NCI-H526 (cell line): ENCODE measurements at places on chromosomes 4 and X.

GRCh38 chr4:158347556-158347955 is 137.3 kb downstream of the TMEM144 start:
- no peak for DNase-seq

- DNase-seq, result no peak
These were observed 59.2 kb upstream of the NKX1-1 start for GRCh38 chr4:1465173-1466033.

- DNase-seq, result no peak
These were observed 83.1 kb upstream of the TEX13D start for GRCh38 chrX:124249345-124249744.

DNA sequence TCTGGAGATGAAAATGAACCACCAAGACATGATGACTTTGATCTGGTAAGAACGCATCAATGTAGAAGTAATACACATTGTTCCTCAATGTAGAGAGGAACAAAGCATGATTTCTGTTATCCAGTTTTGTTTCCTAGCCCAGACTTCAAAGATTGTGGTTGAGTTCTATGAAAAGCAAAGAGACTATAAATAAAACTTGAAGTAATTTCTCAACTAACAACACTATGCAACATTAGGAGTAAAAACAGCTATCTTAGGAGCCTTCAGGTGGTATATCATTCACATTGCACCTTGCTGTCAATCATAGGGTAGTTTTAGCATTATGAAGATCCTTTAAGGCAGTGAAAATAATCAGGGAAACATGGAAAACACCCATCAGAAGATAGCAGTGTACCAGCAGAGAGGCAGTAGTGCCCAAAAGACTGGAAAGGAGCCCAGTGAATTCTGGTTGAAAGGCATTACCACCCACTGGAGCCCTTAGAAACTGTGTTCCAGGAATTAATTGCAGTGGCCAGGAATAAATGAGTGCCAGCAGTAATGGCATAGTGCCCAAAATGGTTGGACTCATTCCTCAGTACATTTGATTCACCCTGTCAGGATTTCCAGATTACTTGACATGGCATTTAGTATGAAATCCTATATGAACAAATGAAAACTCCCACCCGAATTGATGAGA is 300.7 kb upstream of the CXXC4 start:
- DNase-seq, result no peak

GRCh38 chrX:153539171-153539978 is 21.9 kb downstream of the ATP2B3 start:
- no peak for DNase-seq

- peak; percentile 70 for DNase-seq
These were observed 3.0 kb downstream of the SLIT2 start for GRCh38 chr4:20254511-20255250.

DNA sequence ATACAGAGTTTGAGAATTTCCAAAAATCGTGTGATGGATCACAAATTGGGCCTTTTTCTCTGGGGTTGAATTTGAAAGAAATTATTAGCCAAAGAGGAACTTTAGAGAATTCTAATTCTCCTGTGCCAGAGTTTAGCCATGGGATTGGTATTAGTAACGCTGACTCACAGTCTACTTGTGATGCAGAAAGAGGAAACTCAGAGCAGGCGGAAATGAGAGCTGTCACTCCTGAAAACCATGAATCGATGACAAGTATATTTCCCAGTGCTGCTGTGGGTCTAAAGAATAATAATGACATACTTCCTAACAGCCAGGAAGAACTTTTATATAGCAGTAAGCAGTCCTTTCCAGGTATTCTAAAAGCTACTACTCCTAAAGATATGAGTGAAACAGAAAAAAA is 64.9 kb downstream of the N4BP2 start:
- no peak for DNase-seq

DNA sequence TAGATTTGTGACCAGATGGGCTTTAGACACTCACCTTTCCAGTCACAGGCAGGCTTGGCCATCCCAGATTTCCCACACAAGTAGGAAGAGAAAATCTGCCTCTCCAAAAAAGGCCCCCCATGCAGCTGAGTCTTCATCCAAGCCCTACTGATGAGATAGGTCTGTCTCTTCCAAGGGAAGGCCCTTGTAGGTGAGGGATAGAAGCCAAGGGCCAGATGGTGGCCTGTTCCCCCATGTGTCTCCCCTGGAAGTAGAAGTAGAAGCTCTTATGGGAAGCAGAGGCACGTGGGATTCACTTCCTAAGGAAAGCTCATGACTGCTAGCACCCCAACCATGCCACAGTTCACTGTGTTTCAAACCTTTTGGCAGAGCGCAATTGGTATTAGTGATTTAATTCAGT is 81.5 kb downstream of the REPS2 start:
- no peak for DNase-seq

DNA sequence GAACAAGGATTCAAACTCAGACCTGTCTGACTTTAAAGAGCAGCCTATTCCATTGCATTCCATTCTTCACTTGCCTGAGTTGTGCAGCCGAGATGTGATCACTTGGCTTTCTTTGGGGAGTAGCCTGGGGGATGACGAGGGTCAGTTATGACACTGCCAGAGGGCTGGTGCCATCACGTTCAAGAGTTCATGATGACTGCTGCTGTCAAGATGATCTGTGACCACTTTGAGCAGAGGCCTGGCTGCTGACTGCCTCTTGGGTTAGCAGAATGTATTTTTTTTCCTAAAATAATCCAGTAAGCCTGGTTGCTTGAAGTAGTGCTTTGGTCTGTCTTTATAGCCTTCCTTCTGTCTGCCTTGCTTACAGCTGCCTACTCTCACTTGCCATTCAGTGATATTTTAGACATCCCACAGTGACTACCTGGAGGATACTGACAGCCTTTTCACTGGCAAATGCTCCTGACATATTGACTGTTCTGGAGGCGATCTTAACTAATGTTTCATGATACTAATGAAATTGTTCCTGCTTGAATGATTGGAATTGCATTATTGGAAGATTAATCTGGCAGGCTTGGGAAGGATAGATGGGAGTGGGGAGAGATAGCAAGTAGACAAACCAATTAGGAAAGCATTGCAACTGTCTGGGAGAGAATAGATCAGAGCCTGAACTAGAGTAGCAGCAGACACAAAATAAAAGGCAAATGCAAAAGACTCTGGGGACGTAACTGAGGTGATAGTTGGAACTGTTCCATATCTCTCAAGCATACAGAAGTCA is 221.6 kb upstream of the LCORL start:
- no peak for DNase-seq

DNA sequence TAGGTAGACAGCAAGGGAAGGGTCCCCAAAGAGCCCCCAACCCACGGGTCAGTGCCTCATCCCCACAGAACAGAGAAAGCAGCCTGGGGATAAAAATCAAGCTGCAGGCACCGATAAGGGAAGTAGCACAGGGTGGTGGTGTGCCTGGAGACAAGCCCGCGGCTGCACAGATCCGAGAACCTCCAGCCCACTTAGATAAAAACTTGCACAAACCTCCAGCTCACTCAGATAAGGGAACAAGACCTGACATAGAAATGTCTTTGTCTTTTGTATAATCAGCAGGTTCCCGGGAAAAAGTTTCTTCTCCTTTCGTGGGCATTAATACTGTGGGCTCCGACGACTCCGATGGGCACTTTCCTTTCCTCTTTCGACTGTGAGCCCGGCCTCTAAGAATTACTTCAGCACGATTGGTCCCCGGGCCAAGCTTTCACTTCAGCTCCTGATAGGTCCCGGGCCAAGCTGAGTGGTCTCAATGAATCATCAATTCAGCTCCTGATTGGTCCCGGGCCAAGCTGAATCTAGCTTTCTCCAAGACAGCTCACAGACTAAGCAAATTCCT is 32.4 kb downstream of the PRDX4 start:
- DNase-seq, result no peak

GRCh38 chr4:15238720-15239119 is 189.1 kb upstream of the C1QTNF7 start:
- peak; percentile 21 for DNase-seq

GRCh38 chr4:164892018-164892417 is 15.0 kb downstream of the APELA start:
- no peak for DNase-seq

GRCh38 chr4:26839016-26839415 is 21.6 kb upstream of the STIM2 start:
- no peak for DNase-seq

DNA sequence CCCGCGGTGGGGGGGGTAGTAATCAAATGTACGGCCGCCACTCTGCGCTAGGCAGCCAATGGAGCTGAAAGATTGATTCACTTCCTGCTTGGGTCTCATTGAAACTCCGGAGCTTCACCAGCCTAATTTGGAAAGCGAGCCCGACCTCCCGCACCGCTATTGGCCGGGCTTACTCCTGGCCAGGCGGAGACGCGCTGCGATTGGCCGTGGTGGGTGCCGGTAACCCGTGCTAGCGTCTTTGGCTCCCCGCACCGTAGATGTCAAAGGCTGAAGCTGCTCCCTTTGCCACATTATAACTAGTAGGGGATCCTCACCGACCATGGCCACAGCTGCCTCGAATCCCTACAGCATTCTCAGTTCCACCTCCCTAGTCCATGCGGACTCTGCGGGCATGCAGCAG is at the start of gene POU3F4:
POU3F4 (plus strand) TSS at position 285 of the 400 bp plus-strand sequence; CDS start at position 320, 35 bp downstream.
- no peak for DNase-seq

- no peak for DNase-seq
These were observed 66.8 kb downstream of the POLA1 start for GRCh38 chrX:24760363-24761000.

DNA sequence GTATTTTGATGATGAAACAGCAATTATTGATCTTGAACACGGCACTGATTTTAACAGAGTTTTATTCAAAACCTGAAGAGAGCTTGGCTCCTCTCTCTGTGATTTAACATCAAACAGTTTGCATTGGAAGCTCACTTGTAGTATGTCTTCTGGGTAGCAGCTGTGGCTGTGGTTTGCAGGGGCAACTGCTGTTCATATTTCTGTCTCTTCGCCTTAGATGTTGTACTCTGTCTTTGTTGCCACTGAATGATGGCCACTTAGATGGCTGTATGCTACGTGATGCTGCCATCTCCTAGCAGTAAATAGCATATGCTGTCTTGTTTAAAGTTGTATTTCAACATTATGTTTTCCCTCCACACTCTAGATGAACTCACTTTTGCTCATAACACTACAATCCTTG is 1743.0 kb upstream of the TENM3 start:
- DNase-seq, result no peak

DNA sequence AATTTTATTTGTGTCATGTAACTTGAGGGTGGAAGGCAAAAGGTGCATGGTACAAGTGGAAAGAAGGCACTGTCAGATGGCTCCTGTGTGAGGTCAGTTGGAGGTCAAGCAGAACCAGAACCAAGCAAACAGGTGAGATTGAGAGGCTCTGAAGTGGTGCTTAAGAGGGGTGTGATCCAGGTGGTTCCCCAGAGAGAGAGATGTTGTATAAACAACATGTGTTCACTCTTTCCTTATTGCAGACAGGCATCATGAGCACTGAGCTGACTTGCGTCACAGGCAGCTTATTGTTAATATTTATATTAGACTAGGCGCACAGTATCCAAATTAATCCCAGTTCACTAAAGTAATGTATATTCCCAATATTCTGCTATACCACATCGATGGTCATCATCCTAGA is 56.8 kb downstream of the CXCL13 start:
- no peak for DNase-seq

GRCh38 chr4:154998284-154998683 is 210.2 kb upstream of the NPY2R start:
- no peak for DNase-seq

DNA sequence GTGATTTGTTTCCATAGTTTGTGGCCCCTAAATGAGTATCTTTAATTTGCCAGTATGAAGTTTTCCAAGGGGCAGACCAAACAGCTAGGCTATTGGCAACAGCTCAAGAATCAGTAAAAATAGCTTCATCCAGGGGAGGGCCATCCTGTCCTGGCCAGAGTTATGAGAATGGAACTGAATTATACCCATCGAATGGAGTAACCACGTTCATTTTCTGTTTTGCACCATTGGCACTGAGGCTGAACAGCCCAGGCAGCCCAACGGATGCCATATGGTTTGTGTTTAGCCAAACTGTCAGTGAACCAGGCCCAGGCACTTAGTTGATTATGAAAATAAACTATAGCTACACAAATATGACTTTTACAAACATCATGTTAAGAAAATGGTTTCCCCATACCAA is 17.7 kb upstream of the ASB5 start:
- DNase-seq, result no peak

- no peak for DNase-seq
These were observed 47.1 kb upstream of the CASK start for GRCh38 chrX:41970419-41970818.

DNA sequence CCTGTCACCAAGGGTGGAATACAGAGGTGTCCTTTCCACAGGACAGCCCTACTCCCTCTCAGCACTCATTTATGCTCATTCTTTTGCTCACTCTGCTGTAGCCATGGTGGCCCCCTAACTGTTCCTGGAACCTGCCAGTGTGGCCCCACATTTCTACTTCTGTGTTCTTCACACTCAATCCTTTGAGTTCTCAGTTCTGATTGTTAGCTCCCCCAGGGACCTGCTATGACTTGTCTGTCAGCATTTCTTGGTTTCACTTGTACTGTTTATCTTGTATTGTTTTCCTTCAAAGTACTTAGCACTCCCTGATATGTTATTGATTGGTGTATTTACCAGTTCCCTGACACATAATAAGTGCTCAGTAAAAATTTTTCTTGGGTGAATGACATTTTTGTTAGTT is 14.9 kb downstream of the VBP1 start:
- no peak for DNase-seq

GRCh38 chr4:57023104-57023503 is 44.4 kb downstream of the POLR2B start:
- no peak for DNase-seq

DNA sequence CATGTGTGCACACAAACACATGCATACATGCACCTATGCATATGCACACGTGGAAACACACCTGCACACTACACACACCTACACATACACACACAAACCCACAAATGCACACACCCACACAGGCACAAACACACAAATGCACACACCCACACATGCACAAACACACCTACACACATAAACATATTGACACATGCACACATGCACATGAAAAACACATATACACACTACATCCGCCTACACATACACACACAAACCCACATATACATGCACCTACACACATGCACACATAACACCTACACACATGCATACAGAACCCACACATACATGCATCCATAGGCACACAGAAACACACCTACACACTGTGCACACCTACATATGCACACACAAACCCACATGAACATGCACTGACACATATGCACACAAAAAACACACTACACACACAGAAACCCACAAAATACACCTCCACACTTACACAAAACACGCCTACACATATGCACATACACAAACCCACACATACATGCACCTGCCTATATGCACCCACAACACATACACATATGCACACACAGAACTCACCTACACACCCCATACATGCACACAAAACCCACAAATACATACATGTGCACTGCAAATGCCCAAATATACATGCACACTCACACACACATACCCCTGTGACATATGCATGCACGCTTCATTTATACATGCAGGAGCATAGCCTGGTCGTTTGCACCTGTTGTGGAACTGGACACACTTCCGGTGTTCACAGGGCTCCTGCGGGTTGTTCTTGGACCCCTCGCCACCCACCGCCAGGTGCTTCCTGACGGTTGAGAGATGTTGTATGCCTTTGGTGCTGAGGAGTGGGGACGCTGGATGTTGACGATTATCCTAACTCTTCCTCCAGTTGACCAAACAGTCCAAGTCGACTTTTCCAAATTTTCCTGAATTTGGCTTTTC is 22.1 kb downstream of the CD99 start:
- no peak for DNase-seq

- DNase-seq, result no peak
These were observed 5.6 kb upstream of the PRDX4 start for GRCh38 chrX:23661671-23662070.

GRCh38 chr4:7828793-7829301 is 110.8 kb downstream of the AFAP1 start:
- no peak for DNase-seq
